ENCODE measurements at places on chromosomes 11 and 22. TPM values are rescaled to one million over a fixed set of nuclear protein-coding genes. Genes with fewer than 3 reads are reported as not detected.

- DNase-seq, result no peak
These were observed 90.5 kb downstream of the UBASH3B start for GRCh38 chr11:122746050-122746478.

DNA sequence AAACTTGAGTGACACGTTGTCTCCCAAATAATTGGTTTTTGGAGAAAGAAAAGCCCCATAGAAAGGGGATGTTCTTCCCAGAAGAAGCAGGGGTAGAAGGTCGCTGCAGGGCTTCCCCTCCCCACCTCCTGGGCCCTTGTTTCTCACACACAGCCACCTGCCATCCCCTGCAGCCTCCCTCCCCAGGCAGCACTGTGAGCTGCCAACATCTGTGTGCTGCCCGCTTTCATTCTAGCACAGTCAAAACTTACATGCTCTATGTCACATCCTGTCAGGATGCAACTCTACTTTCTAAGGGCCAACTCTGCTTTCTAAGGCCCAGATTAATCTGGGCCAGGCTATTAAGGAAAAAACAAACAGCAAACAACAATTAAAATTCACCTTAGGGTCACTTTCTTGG lies 309.4 kb upstream of the ZC3H12C start:
- no peak for DNase-seq

GRCh38 chr11:103773059-103773458 lies 263.4 kb upstream of the DDI1 start:
- DNase-seq, result peak; percentile 98

DNA sequence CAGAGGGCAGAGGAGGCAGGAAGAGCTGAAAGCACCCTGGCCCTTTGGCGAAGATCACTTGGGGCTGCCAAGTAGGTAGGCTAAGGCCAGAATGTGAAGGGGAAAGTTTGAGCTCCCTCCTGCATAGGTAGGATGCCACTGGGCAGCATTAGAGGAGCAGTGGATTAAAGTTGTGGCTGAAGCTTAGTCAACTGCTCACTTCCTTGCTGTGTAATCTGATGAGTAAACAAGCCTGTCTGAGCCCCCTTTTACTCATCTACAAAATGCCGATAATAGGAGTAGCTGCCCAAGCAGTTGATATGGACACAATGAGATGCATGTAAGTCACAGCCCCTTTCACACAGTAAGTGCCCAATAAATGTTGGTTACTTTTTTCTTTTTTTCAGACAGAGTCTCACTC lies 216.4 kb downstream of the MN1 start:
- no peak for DNase-seq

- DNase-seq, result peak; percentile 56
These were observed 21.0 kb upstream of the GDPD4 start for GRCh38 chr11:77322506-77322905.

- no peak for DNase-seq
These were observed 442 bp downstream of the COPB1 start for GRCh38 chr11:14499178-14499559.

DNA sequence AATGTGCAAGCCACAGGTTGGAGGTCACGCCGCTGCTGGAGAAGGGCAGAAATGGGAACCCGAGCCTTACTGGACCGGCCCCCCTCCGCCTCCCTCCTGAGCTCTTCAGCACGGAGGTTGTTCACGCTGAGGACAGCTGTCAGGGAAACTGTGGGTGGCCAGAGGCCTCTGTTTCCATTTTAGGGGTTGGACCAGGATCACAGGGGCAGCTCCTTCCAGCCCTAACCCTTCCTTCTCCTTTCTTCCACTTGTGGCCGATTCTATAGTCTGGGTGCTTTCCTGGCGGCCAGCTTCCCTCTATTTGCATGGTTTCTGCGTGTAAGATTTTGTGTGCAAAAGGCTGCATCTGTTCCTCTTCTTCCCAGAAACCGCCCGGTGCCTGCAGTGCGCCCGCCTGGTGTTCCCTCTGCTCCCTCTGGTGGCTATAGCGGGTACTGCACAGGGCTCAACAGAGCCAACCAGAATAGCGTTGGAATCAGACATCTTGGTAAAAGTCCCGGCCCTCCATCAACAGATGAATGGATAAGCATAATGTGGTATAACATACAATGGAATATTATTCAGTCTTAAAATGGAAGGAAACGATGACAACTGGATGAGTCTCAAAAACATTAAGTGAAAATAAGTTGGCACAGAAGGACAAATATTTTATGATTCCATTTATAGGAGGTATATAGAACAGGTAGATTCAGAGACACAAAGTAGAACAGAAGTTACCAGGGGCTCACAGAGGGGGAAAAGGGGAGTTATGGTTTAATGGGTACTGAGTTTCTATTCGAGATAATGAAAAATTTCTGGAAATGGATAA lies 8.4 kb upstream of the SLC22A8 start:
- DNase-seq, result peak; percentile 75

GRCh38 chr11:32606220-32606619 lies 22.6 kb downstream of the EIF3M start:
- no peak for DNase-seq

- no peak for DNase-seq
These were observed 135.8 kb upstream of the FIBIN start for GRCh38 chr11:26858098-26858497.

- no peak for DNase-seq
These were observed 86.7 kb downstream of the SIK3 start for GRCh38 chr11:117011541-117011898.

DNA sequence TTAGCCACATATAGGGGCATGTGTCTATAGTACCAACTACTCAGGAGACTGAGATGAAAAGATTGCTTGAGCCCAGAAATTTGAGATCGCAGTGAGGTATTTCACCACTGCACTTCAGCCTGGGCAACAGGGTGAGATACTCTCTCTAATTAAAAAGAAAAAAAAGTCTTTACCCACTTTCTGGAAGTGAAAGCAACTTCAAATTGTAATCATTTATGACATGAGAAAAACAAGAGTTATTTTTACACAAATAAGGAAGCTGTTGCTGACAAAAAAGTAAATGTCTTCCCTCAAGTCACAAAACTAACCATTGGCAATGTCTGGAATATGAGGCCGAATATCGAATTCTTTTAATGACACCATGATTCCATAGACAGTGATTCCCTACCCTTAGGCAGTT lies 71.4 kb downstream of the GLYATL1 start:
- DNase-seq, result no peak

GRCh38 chr11:132101881-132102280 lies 731.5 kb downstream of the NTM start:
- peak; percentile 55 for DNase-seq

DNA sequence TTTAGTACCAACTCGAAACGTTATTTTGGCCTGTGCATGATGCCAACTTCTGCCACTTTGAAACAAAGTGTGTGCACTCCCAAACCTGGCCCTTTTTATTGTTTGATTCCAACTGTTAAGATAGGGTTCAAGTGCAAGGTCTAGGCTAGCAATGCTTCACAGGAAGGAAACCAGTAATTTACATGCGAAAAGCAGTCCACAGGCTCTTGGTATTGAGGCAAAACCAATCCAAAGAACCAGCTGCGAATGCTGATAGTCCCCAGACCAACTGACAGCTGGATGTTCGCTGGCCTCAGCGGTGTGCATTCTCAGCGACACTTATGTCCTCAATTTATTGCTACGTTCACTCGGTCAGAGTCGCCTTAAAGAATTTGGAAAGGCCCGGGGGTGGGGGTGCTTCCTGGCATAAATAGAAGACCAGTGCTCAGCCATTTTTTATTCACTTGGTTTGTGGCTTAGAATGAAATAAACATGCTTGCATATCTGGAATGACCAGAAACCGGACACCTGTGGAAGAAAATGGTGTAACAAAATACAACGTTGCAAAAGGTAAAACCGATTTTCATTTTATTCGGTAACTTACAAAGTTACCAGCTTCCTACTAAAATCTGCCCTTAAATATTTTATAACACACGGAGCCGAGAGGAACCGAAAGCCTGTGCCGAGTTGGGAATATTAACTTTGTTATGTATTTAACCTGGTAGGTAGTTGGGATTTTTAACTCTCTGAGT lies 1.6 kb downstream of the CPT1A start:
- DNase-seq, result peak; percentile 42

DNA sequence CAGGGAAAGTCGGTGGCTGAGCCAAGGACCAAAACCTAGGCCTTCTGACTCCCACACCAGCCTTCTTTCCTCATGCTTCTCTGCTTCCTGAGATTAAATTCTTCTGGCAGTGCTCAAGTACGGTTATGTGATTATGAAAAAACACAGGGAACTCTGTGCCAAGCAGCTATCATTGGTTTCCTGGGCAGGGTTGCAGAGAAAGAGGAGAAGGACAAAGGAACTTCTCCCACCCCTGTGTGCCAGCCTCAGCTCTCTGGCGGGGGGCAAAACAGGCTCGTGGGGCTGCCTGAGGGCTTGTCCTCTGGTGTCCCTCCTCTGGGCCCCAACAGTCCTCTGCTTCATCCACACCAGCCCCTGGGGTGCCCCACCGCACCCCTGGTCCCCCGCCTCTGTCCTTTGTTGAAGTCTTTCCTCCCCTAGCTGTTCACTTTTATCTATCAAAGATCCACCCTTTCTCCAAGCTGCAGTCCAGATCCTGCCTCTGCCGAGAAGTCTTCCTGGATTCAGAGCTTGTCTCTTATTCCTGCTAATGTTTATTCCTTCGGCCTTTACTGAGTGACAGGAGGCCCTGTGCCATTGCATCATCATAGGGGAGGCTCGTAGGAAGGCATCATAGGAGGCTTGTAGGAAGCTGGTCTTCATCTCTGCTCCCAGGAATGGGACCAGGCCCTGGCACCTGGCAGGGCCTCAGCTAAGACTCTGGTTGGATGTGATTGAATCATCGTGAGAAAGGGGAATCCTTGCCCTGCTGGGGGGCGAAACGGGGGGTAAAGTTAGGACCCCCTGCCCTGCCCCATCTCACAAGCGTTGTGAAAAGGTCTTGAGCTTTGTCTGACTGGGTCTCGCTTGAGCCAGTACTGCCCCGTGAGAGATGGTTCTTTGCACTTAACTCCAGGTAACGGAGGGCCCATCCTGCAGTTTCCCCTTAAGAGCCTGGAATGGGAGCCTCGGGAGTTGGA lies 11.5 kb upstream of the FTH1 start:
- peak; percentile 93 for DNase-seq

DNA sequence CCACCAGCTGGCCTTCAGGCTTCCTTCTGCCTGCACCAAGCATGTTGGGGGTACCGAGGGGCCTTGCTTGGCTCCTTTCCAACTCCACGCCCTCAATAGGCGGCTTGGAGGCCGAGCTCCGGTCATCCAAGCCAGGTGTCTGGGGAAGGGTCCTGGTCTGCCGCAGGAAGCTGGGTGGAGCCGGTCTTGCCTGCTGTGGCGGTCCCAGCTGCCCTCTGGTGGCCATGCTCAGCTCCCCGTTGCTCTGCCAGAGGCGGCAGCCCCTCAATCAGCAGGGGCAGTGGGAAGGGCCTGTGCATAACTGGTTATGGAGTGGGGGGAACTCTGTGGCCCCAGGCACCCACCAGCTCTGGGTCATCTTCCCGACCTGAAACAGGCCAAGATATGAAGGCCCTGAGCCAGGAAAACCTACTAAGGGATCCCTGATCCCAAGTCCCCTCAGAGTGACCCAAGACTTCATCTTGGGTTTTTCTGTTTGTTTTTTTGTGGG lies 3.2 kb downstream of the ARVCF start:
- peak; percentile 55 for DNase-seq

DNA sequence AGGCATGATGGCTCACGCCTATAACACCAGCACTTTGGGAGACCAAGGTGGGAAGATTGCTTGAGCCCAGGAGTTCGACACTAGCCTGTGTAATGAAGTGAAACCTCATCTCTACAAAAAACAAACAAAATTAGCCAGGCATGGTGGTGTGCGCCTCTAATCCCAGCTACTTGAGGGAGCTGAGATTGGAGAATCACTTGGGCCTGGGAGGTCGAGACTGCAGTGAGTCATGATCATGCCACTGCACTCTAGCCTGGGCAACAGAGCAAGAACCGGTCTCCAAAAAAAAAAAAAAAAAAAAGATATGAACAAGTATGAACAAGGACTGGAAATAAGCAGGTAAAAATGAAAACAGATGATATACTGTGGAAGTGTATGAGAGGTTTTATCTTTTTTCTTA lies 54.1 kb upstream of the SOX6 start:
- DNase-seq, result no peak

INPPL1 gene
- 27.9 TPM for total RNA-seq

MOGAT2 gene
- not detected for total RNA-seq

SLC25A18 gene
- total RNA-seq, result not detected

KCNJ1 gene
- 0.25 TPM for total RNA-seq

RIMBP3C gene
- total RNA-seq, result 0.63 TPM

APOBEC3H gene
- total RNA-seq, result not detected

PGA5 gene
- not detected for total RNA-seq
